Mesenteric fat pad (tissue), 1 donor: ENCODE measurements at places on chromosomes 5 and 9.

DNA sequence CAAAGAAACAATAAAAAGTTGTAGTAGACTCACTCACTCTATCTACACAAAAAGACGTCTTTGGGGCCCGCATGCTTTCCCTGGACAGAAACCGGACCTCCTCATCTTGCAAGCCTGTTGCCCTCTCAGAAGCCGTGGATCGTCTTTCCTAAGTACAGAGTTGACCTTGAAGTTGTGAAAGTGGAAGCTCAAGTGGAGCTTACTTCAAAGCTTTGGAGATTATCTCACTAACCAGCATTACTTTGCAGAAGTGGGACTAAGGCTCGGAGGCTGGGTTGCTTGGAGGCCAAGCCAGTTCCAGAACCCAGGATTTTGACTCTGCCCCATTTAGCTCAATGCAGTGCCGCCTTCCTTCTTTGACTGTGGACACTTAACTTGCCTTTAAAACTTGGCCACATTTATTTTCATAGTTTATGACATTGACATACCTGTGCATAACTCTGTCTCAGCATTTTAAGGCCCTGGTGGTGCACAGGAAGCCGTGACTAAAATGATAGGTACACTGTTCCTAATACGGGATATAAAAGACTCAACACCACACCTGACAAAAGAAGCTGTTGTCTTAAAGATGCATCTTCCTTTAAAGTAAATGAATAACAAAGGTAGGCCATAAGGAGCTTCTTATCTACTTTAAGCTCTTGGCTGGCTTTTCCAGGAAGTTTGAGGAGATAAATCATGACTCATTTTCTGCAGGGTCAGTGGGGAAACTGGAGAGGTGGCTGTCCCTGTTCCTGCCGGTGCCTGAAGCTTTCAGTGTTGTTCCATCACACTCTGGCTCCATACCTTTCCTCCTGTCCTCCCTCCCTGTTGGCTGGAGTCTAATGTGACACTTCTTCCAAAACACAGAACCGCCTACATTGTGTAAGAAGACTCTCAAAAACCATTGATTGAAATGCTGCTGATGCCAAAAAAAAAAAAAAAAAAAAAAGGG, 10.7 kb downstream of the SLC25A25 start:
- DNase-seq, result no peak

GRCh38 chr5:136203303-136203922, 10.5 kb upstream of the SMIM32 start:
- DNase-seq, result peak; percentile 81

GRCh38 chr5:143536364-143536763, 132.9 kb upstream of the NR3C1 start:
- DNase-seq, result no peak

DNA sequence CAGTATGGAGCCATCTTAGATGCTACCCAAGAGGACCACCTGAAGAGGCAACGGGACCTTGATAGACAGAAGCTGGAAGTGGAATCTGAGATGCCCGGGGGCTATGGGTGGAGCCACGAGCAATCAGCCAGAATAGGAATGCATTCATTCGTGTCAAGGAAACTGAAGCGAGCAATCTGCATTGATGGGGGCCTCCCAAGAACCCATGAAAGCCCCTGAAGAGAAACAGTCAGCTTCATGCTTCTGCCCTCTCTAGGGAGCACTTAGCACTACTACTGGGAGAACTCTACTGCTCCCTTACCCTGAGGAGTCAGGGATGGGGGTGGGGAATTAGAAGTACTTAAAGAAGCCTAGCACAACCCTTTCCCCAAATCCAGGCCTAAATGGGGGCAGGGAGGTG, 51.9 kb upstream of the TCERG1 start:
- no peak for DNase-seq
